Activated CD8-positive, alpha-beta memory T cell treated with anti-CD3 and anti-CD28 coated beads, Interleukin-2, amount 10 ng/mL, durations not matched to agents 7 days and 5 days (primary cell): ENCODE measurements at places on chromosomes 1 and 21.

DNA sequence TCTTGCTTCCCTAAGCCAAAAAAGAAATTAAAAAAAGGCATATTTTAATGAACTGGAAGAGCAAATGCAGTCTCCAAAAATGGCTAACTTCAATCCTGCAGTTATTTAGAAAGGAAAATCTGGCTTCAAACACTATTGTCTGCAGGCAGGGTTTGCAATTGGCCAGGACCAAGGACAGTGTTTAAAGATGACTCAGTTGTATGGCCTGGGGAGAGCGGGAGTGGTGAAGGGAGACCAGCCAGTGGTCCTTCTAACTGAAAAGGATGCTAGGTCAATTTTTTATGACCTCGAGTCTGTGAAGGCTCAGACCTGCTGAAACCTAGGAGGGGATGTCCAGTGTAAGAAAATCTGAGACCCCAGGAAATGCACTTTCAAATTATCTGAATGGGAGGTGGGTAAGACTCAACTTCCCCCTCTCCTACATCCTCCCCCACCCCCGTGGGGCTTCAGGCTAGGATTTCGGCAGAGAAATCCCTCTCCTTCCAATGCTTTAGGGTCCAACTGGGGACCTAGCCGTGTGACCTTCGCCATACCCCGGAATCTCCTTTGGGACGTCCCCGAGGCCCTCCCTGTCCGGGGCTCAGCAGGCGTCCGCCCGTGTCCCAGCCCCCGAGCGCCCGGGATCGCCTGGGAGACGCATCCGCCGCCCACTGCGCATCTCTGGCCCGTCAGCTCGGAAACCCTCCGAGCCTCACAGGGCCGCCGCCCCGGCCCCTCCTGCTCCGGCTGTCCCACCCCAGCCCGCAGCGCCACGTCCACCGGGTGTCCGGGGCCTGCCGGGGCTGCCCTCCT is 602 bp upstream of the RIMKLA start:
- no peak for DNase-seq

DNA sequence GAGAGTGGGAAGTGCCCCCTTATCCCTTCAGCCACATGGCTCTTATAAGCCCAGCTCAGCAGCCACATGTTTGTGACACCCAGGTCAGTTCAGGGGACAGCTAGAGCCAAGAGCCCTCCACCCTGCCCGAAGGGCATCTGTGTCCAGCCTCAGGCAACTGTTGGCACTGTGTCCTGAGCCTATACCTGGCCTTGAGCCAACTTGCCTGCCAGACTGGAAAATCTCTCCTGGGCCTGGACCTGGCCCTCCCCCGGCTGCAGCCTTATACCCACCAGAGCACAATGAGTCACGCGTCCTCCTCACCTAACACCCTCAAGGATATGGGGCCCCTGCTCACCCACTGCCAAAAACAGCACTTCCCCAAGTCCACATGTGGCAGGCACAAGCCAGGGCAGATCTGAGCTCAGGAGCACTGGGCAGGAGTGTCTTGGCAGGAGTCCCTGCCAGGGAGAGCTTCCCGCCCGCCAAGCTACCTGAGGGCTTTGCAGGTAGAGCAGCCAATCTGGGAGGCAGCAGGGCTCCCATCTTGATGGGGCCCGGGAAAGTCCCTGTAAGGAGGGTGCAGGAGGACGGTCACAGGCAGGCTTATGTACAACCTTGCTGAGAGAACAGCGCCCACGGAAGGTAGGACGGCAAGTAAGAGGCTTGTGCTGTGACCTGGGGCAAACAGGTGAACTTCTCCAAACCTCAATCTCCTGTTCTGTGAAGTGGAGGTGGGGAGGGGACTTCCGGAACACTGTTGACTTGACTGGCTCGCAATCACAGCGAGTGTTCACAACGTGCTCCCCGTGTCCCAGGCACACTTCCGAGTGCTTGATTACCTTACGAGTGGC is 19.8 kb upstream of the HSPG2 start:
- peak; percentile 50 for DNase-seq

DNA sequence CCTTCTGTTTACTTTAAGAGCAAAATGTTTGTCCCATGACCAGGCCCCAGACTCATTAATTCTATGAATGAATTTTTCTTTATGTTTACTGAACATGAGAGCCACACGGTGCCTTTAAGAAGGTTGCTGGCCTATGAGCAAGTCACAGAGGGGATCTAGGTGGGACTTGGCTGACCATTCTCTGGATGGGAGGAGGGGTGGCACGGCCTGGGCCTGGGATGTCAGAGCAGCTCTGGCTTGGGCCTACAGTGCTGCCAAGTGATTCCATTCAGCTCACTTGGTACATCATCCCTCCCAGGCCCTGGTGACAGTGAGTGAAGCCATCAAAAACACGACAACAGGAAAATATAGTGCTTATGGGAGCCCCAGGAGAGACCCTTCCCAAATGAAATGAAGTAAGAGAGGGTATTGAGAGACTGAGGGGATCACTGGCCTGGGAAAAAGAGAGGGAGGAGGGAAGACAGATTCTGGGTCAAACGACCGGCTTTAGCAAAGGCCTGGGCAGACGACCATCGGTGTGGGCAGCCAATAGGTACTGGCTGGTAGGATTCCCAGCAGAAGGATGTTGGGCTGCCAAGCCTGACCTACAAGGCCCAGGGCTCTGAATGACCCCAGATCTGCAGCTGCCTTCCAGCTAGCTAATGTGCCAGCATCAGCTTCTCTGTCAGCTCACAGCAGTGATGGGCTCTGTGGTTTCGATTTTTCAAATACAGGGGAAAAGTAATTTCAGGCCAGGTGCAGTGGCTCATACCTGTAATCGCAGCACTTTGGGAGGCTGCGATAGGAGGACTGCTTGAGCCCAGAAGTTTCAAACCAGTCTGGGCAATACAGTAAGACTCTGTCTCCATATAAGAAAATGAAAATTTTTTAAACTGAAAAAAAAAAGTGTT is 3.3 kb downstream of the TMEM53 start:
- DNase-seq = no peak

DNA sequence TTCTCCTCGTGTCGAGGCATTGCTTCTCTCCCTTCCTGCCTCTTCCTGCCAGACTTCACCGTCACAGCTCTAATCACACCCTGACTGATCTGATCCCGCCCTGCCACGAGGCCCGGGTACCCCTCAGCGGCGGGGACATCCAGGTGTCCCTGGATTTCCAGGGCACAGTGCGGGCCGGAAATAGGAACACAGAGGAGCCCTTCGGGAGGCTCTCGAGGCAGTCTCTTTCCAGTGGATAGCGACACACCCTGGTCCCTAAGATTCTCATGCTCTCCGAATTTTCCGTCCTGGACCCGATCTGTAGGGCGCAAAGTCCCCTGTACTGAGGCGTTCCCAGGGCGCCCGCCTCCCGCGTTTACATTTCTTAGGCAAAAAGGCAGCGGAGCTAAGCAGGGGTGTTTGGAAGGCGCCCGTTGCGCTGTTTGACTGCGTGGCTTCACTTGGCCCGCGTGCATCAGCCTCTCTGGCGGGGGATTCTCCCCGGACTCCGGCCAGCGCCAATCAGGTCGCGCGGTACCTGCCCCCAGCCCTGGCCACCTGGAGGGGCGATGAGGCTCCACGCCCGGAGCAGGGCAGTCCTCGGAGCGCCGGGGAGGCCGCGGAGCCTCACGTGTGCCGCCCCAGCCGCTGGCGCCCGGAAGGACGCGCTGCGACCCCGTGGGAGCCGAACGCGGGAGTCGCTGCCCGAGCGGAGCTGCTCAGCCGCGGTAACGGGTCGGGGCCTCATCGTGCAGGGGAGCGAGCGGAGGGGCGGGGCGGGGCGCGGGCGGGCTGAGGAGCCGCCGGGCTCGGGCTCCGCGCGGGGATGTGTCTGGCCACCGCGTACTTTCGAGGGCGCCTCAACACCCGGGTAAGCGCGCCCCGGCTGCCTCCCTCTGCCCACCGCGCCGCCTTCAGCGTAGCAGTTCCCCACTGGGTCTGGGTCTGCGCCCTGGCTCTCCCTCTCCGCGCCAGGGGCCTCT is at the start of gene FAM163A:
FAM163A (plus strand) TSS at position 575 of the 962 bp plus-strand sequence. CDS start 69,807 bp downstream, outside the sequence.
- no peak for DNase-seq

DNA sequence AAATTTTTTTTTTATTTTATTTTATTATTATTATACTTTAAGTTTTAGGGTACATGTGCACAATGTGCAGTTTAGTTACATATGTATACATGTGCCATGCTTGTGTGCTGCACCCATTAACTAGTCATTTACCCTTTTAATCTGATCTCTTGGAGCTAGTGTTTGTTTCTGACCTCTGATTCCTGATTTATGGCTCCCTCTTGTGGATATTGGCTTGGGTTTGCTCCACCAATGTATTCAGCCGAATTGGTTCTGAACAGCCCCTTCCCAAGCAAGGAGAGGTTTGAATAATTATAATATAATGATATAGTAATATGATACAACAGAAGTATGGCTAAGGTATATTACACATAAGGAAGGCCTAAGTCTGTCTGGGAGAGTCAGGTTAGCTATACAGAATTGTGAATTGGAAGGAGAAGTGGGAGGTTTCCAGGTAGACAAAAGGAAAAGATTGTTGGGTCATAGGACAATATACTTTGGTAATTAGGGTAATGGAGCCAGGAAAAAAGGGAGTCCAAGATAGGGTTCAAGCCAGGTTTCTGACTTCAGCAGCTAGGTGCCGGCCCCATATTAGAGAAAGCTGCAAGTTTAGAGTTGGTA is 53.1 kb upstream of the HMCN1 start:
- DNase-seq = no peak

GRCh38 chr21:33753886-33754285 is 111.6 kb downstream of the ITSN1 start:
- no peak for DNase-seq

GRCh38 chr1:112937070-112937469 is 18.9 kb downstream of the SLC16A1 start:
- no peak for DNase-seq

- DNase-seq = no peak
Measured at GRCh38 chr1:11886986-11887665, 28.4 kb upstream of the NPPB start.

DNA sequence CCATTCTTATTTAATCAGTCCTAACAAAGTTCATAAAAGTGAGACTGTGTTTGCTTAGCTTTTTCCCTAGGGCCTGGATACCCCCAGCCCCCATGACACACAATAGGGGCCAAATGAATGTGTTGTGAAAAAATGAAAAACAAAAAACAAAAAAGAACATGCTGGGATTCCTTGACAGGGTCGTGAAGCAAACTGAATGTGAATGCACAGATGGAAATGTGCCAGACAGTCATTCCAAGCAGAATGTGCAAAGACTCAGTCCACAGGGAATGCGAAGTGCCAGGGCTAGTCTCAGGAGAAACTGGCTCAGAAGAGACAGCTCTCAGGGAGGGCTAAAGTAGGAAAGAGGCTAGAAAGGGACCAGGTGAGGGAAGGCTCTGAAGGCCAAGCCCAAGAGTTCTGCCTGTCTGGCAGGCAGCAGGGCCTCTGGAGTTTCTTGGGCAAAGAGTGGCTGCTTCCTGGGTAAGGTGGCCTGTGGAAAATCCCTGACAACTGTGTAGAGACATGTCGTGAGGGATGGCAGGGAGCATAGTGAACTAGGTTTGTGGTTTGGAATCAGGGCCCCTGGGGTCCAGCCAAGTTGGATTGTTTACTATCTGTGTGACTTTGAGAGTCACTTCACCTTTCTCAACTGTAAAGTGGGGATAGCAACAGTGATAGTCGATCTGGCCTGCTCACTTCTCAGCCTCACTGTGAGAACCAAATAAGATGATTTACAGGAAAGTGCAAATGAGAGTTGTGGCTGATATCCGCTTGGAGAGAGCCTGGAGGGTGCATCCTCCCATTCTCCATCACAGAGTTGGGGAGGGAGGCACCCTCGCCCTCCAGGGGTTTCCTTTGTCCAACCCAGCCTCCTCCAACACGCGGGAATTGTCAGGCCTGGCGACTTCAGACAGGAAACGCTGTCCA is 1.2 kb upstream of the ADAM15 start:
- no peak for DNase-seq

DNA sequence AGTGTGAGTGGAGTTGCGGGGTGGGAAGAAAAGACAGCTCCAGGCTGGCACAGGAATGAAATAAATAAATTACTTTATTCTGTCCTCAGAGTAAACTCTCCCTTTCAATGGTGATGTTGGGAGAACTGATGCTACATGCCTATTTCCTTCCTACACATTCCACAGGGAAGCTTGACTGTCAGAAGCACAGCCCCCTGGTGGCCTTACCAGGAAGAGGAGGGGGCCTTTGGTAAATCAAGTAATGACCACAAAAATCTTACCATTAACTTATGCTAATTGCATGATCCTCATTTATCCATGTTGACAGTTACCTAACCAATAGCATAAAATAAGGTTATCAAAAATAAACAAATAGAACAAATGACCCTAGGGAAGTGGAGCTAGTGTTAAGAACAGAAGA is 605.0 kb upstream of the PKN2 start:
- DNase-seq = no peak

DNA sequence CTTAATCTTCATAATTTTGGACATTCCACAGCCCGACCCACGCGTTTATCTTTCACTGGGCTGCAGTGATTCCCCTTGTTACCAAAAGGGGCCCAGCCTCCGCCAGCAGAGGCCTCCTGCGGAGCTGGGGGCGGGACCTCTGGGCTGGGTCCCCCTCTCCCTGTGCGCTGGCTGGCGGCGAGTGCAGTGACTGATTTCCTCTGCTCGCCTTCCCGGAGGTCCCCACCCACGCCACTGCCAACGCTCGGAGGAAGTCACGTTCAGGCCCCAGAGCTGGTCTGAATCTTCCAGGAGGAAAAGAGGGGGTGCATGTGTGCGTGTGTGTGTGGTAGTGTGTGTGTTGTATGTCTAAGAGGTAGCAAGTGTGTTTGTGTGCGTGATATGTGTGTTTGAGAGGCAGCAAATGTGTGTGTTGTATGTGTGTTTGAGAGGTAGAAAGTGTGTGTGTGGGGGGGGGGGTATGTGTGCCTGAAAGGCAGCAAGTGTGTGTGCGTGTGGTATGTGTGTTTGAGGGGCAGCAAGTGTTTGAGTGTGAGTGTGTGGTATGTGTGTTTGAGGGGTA is 35.0 kb upstream of the JAK1 start:
- peak; percentile 77 for DNase-seq

DNA sequence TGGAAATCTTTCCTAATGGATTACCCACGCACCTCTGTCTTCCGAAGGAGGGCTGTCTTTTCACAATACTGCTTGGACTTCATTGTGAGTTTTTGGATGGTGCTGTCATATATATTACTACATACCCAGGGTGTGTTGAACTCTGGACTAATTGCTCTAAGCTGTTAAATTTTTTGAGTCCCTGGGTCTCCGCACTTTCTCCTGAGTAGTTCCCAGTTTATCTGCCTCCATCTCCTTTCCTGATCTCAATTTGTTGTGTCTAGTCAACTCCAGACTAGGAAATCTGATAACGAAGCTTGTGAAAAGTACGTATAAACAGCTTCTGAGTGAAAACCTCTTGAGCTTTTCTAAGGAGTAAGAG is 211.1 kb downstream of the ROR1 start:
- DNase-seq = no peak

GRCh38 chr1:1462318-1462966 is 9.1 kb upstream of the ATAD3B start:
- DNase-seq = no peak

DNA sequence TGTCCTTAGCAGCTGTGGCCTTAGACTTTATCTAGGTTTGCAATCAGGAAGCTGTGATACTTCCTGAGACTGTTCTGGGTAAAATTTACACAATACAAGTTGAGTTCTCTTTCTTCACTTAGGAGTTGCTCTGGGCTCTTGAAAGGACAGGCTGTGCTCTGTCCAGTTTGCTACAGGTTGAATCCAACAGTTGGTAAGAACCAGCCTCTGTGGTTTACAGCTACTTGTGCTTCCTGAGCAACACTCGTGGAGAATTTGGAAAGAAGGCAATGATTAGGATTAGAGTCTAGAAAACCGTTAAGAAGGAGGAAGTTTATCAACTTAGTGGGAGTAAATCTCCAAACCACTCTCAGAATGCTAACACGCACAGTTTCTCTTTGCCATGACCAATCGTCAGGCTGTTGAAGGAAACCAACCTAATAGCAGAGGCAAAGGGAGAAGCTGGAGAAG is 26.8 kb downstream of the GFI1 start:
- no peak for DNase-seq

- DNase-seq = no peak
Measured at GRCh38 chr1:77489910-77490309, 192.5 kb downstream of the ZZZ3 start.
